Activated gamma-delta T cell treated with anti-CD3 and anti-CD28 coated beads, Interleukin-2, amount 50 U/mL, for 16 hours (primary cell): ENCODE measurements at places on chromosomes 4 and X.

GRCh38 chr4:3208826-3209225 lies 40.1 kb upstream of the MSANTD1 start:
- no peak for DNase-seq

- DNase-seq: no peak
Observed at GRCh38 chrX:3651277-3651676, 62.2 kb downstream of the PRKX start.

- no peak for DNase-seq
Observed at GRCh38 chr4:65960751-65961150, 290.5 kb upstream of the EPHA5 start.

DNA sequence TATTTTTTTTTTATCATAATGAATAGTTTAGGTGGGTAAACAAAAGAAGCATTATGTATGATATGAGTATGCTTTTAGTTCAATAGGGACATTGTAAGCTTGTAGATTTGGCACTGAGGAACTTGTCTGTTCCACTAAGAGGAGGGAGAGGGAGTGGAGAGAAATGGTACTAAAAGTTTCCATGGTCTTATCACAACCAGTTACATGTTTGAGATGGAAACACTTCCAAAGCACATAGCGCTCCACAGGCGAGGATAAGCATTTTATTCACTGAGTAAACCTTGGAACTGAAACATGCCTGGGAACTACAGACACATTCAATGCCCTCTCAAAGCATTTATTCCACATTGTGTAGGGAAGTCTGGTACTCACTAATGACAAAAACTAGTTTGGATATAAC lies 15.5 kb downstream of the MYOZ2 start:
- no peak for DNase-seq

DNA sequence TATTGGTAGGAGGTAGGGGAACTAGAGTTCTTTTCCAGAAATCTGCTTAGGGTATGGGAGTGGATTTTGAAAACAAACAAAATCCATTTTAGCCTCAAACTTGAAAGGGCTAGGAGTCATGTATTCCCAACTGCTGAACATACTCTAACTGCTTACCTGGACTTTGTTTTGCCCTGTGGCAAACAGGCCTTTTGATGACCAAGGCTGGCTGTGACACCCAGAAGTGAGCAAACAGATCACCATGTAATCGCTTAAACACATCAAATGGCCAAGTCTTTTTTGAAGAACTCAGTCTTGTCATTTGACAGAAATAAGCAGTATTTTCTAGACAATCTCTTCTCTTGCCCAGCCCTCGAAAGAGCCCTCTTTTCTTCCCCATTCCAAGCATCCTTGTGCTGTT lies 203.4 kb downstream of the KIT start:
- no peak for DNase-seq

DNA sequence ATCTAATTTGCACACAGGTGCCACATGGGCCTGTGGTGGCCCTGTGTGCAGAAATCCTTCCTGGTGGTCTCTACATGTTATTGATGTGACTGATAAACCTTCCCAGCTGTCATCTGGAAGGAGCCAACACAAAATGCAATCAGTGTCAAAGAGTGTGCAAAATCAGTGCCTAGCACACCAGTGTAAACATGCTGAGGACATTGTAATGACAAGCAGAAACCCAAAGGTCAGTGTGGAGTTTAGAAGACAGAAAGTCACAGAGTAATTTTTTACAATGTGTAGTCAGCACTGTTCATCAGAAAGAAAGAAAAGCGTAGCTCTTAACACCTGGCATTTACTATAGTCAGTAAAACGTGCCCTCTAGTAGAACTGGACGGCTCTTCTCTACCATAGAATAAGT lies 50.3 kb downstream of the PHKA2 start:
- no peak for DNase-seq

- no peak for DNase-seq
Observed at GRCh38 chr4:119652998-119653397, 24.4 kb upstream of the PDE5A start.

- DNase-seq: no peak
Observed at GRCh38 chr4:7419961-7420660, 14.6 kb downstream of the PSAPL1 start.

GRCh38 chrX:125505207-125505606 lies 185.5 kb downstream of the TEX13C start:
- no peak for DNase-seq

GRCh38 chr4:182749667-182750167 lies 167.5 kb downstream of the DCTD start:
- no peak for DNase-seq

GRCh38 chr4:152525878-152526277 lies 10.0 kb downstream of the FBXW7 start:
- DNase-seq: no peak

GRCh38 chrX:104255465-104255864 lies 732 bp upstream of the ESX1 start:
- DNase-seq: no peak

- no peak for DNase-seq
Observed at GRCh38 chrX:41406201-41406600, 40.9 kb upstream of the NYX start.

GRCh38 chr4:20422398-20422797 lies 170.7 kb downstream of the SLIT2 start:
- DNase-seq: no peak

GRCh38 chr4:98663226-98664006 lies 5.0 kb upstream of the TSPAN5 start:
- DNase-seq: peak; percentile 45

- DNase-seq: no peak
Observed at GRCh38 chr4:183831683-183832082, 73.4 kb upstream of the STOX2 start.

GRCh38 chr4:84498203-84498934 lies 723 bp downstream of the NKX6-1 start:
- DNase-seq: no peak

GRCh38 chrX:56729152-56729850 lies at the start of gene NBDY:
NBDY (plus strand) TSS chrX:56729243; CDS start chrX:56729354, 111 bp downstream.
- DNase-seq: no peak

- no peak for DNase-seq
Observed at GRCh38 chr4:10403633-10404445, 53.4 kb downstream of the ZNF518B start.

GRCh38 chr4:53026233-53026632 lies 164.1 kb downstream of the RASL11B start:
- no peak for DNase-seq

- DNase-seq: no peak
Observed at GRCh38 chrX:69028006-69028760, 137.1 kb downstream of the PJA1 start.

DNA sequence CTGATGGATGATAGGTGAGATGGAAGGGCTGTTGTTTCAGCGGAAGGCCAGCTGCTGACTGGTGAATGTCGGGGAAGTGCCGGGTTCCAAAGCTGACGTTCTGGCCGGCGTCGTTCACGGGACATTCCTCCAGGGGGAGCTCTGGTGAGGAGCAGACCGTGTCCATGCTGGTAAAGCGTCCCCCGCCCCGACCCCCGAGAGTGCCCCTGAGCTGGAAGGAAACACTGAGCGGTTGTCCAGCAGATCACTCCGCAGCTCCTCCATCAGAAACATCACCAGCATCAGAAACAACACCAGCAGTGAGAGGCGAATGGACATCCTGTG lies 18.6 kb upstream of the ADRA2C start:
- no peak for DNase-seq

DNA sequence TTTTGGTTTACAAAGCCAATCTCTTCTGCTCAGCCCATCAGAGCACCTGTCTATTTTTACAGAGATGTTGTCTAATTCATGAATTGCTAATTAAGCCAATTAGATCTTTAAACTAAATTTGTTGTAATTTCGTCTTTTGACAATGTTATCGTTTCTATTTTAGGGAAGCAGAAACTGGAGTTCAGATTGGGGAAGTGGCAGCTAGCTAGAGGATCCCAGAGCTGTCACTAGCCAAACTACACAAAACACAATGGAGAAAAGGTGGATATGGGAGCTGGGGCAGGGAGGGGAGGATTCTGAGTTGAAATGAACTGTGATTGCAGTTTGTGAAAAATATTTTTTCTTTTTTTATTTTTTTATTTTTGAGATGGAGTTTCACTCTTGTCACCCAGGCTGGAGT lies 35.8 kb downstream of the CASP3 start:
- DNase-seq: no peak

- no peak for DNase-seq
Observed at GRCh38 chr4:176489001-176489400, 169.2 kb downstream of the SPCS3 start.

DNA sequence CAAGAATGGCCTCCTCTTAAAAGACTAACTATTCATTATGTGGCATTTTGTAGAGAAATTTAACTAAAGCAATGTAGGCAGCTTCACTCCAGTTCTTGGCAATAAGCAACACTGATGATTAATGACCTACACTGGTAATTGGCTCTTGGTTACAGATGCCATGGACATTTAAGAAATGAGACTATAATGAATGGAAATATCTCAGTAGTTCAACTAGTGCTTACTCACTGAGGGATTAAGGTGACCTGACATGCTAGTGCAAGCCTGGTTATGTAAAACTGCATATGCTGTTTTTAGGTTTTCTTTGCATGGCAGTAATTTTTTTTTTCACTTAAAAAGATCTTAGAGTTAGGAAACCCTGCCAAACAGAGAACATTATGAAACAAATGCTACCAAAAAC lies 152.7 kb upstream of the AADAT start:
- DNase-seq: no peak

- DNase-seq: no peak
Observed at GRCh38 chrX:94743478-94743877, 1069.5 kb downstream of the FAM133A start.

DNA sequence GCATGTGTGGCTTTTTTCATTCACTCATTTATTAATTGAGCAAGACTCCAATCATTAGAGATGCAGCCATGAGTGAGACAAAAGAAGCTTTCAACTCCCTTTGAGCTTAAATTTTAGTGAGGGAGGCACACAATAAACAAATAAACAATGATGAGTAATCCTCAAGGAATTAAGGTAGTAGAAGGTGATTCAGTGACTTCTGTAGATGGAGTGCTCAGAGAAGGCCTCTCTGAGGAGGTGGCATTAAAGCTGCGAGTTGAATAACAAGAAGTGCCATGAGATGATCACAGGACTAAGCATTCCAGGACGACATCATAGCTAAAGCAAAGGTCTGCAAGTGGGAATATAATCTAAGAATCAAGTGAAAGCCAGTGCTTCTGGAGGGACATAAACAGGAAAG lies 77.6 kb downstream of the NWD2 start:
- DNase-seq: no peak

DNA sequence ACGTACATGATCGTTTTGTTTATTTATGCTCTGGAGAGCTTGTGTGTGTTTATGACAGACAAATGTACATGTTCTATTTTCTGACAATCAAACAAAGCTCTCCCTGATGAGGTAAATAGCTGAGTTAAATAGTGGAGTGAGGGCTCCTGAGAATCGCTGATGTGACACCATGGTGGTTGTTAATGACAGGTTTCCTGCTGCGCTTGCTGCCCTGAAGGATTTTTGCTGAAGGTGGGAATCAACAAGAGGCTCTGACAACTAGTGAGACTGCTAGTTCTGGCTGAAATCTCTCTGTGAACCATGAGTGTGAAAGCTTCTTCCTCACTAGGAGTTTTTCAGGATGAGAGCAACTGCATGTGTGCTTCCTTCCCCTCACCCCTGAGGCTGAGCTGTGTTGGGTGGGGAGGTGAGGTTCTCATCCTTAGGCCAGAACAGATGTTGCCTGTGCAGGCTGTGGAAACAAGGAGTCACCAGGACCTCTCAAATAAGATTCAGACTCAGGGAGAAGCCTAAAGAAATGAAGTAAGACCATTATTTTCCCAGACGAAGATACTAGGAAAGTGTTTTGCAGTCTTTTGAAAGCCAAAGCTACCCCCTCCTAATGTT lies 173.4 kb upstream of the JADE1 start:
- no peak for DNase-seq

DNA sequence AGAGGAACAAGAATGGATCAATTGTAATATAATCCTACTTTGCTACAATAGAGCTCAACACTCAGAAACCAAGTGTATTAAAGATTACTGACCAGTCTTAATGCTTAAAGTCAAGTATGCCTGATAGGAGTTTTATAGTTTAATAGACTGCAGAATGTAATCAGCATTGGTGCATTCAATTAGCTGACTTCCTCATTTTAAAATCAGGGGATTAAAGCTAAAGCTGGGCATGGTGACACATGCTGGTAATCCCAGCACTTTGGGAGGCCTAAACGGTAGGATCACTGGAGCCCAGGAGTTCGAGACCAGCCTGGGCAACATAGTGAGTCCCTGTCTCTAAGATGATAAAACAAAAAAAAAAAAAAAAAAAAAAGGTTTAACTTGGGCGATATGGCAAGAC lies 10.8 kb downstream of the HNRNPDL start:
- DNase-seq: no peak

DNA sequence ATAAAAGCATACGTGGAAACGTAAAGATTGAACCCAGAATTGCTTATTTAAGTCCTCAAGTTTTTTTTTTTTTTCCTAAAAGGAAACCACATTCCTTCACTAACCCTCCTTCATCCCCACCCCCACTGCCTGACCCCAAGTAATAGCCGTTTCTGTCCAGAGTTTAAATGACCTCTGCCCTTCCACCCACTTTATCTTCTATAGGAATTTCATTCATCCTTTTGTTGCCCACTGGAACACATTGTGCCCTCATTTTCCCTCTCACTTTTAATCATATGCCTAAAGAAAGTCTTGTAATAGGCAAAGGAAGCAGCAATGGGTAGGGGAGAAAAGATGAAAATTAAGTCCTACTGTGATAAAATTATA lies 62.7 kb downstream of the SH3RF1 start:
- DNase-seq: no peak

GRCh38 chr4:65089666-65090065 lies 580.6 kb downstream of the EPHA5 start:
- no peak for DNase-seq

DNA sequence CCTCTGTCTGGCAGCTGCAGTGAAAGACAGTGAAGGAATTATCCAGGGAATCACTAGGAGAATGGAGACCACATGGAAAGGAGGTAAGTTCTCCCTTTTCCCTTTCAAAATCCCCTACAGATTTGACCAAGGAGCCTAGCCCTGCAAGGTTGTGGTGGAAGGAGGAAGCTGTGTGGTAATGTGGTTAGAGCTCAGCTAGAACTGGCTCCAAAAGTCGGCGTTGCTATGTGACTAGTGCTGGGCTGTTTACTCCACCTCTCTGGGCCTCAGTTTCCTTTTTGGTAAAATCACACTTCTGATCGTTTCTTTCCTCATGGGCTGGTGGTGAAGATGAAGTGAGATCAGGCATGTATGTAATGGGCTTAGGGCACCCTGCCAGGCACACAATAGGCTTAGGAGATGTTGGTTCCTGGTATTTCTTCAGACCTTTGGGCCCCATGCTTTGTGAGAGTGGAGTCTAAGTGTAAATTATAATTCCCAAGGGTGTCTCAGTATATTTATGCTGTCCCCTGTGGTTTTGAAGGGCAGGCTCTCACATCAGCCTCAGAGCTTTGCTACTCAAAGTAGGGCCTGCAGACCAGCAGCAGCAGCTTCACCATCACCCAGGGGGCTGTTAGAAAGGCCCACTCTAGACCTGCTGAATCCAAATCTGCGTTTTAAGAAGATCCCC lies 183.7 kb upstream of the BCOR start:
- no peak for DNase-seq

DNA sequence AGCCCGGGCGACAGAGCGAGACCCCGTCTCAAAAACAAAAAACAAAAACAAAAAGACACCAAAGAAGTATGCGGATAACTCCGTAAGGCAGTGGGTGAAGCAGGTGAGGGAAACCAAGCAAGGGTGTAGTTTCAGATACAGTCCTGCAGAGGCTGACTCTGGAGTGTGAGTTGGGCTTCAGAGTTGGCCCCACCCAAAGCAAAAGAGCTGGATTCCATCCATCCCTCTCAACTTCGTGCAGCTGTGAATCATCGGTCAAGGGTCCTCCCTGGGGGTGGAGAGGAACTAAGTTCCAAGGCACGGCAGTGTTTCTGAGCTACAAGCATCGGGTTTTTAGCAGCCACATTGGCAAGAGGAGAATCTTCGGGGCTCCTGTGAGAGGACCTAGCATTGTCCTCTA lies 43.9 kb upstream of the FAM9A start:
- DNase-seq: no peak
